NCI-H1436 (cell line): ENCODE measurements at places on chromosomes 11 and 22.

- DNase-seq, result no peak
Observed at GRCh38 chr11:132942611-132943356, 589.5 kb downstream of the OPCML start.

DNA sequence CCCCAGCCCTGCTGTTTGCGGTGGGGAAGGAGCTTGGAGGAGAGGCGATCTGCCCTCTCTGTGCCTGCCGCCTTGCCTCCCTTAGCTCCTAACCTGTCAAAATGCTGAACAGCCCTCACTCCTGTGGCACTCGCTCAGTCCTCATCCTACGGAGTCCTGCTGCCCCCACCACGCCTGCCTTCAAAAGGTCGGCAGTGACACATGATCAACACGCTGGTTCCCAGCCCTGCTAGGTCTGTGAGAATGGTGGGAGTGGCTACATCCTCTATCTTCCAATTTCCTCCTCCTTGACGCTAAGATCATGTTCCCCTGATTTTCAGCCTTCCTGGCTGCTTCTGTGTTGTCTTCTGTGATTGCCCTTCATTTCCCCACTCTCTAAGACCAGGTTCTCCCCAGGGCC is 120.2 kb upstream of the TBCEL start:
- no peak for DNase-seq

GRCh38 chr11:58958500-58958899 is 19.2 kb downstream of the GLYATL1 start:
- DNase-seq, result no peak

DNA sequence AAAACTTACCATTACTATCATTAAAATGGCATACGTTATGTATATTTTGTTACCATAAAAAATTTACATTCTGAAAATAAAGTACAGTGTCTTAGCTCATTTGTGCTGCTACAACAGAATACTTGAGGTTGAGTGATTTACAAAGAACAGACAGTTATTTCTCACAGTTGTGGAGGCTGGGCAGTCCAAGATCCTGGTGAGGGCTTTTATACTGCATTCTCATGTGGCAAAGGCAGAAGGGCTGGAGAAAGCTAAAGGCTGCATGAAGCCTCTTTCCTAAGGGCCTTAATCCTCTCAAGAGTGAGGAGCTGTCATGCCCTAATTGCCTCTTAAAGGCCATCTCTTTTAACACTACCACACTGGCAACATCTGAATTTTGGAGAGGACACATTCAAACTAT is 13.3 kb downstream of the GGTLC2 start:
- DNase-seq, result no peak

- DNase-seq, result no peak
Observed at GRCh38 chr11:65427691-65428577, 5.3 kb downstream of the NEAT1 start.

GRCh38 chr11:16945671-16946469 is 68.3 kb downstream of the PLEKHA7 start:
- peak; percentile 65 for DNase-seq

DNA sequence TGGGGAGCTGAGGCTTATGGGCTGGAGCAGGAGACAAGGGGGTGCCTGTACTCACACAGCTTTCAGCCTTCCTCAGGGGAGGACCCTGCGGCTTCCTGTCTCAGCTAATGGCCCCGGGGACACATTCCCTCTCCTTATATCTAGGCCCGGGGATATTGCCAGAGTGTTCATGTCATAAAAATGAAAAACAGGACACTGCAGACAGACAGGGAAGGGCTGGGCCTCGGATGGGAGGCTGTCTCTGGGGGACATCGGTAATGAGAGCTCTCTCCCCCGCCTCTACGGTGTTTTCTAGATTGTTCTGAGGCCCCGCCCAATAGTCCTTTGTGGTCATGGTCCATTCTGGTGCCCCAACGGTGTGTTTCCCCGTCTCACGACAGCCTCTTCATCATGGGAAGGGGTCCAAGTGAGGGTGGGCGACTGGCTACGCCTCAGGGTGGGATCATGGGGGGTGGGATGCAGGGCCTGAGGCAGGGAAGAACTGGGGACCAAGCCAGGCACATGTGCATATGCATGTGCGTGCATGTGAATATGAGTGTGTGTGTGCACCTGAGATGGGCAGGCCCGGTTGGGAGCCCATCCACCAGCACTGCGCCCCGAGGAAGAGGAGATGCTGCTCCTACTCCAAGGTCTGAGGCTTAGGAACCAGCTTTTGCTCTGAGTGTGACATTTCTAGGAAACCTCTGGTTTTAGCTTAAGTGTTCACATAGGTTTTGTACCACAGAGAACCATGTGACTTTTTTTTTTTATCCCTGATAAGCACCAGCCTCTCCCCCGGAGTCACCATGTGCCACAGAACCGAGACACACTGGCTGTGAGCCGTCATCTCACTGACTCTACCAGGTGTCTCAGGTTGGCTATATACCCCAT is 5.3 kb downstream of the ARVCF start:
- no peak for DNase-seq

DNA sequence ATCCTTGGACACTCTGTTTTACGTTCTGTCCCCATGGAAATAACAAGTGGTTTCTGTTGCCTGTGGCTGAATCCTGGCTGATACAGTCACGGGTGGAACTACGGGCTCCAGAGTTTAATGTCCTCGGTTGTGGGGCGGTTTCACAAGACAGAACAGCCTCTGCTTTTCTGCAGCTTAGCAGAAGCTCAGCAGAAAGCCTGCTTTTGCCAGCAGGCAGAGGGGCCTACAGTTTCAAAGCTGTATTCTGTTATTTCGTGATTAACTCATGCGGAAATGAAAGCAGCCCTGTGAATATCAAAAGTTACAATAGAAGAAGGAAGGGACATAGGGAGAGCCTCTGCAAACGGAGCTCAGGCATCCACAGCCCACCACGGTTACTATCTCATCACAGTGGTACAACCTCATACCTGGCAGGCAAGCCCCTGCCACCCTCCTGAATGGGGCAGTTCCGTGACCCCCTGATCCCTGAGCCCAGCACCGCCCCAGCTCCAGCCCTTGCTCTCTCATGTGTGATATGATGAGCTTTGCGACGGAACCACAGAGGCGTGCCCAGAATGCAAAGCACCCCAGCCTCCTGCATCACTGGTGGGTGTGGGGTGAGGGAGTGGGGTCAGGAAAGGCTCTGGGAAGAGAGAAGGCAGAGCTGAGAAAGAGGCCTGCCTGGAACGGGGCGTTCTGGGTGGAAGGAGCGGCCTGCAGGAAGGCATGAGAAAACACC is 360.6 kb downstream of the BRD1 start:
- no peak for DNase-seq

GRCh38 chr11:85628771-85629341 is 463 bp downstream of the TMEM126B start:
- no peak for DNase-seq

DNA sequence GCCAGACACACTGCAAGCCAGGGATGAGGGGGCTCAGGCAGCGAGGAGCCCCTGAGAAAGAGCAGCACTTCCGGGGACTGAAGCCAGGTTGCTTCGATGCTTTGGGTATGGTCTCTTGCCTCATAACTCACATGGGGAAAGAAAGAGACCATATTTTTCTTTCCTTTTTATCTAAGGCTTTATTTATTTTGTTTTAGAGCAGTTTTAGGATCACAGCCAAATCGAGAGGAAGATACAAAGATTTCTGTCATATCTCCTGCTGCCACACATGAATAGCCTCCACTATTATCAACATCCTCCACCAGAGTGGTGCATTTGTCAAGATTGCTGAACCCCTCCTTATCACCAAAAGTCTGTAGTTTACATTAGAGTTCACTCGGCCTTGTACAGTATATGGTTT is 24.3 kb upstream of the ADSL start:
- DNase-seq, result no peak

DNA sequence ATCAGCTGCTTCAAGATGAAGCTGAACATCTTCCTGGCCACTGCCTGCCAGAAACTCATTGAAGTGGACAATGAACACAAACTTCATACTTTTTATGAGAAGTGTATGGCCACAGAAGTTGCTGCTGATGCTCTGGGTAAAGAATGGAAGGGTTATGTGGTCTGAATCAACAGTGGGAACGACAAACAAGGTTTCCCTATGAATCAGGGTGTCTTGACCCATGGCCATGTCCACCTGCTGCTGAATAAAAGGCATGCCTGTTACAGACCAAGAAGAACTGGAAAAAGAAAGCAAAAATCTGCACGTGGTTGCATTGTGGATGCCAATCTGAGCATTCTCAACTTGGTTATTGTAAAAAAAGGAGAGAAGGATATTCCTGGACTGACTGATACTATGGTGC is 22.2 kb upstream of the BIRC3 start:
- DNase-seq, result no peak

GRCh38 chr22:35215993-35216392 is 41.3 kb upstream of the HMGXB4 start:
- DNase-seq, result no peak

GRCh38 chr11:33697997-33698396 is 2.6 kb downstream of the C11orf91 start:
- DNase-seq, result no peak

- no peak for DNase-seq
Observed at GRCh38 chr11:133388260-133388659, 144.0 kb downstream of the OPCML start.

- no peak for DNase-seq
Observed at GRCh38 chr22:38016182-38017151, 32.1 kb upstream of the SOX10 start.

- DNase-seq, result no peak
Observed at GRCh38 chr11:69335007-69335780, 41.2 kb downstream of the MYEOV start.

DNA sequence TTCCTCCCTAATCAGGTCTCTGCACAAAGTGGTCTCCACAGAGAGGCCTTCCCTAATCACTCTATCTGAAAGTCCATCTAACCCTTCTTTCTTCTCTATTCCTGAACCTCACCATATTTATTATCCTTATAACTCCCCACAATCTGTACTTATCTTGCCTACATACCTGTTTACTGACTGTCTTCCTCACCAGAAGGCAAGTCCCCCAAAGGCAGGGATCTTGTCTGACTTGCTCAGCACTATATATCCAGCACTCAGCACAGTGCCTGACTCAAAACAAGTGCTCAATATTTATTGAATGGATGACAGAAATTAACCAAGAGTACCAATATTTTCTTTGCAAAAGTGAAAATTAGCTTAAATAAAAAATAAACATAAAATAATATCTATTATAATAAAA is 5.5 kb downstream of the DCUN1D5 start:
- no peak for DNase-seq

GRCh38 chr11:73019996-73020395 is 122.1 kb downstream of the FCHSD2 start:
- DNase-seq, result no peak

GRCh38 chr11:5818245-5818886 is 9.6 kb downstream of the OR52N2 start:
- no peak for DNase-seq

- no peak for DNase-seq
Observed at GRCh38 chr22:46040471-46041465, 63.8 kb upstream of the WNT7B start.

GRCh38 chr11:17434108-17434507 is 42.5 kb downstream of the ABCC8 start:
- no peak for DNase-seq

DNA sequence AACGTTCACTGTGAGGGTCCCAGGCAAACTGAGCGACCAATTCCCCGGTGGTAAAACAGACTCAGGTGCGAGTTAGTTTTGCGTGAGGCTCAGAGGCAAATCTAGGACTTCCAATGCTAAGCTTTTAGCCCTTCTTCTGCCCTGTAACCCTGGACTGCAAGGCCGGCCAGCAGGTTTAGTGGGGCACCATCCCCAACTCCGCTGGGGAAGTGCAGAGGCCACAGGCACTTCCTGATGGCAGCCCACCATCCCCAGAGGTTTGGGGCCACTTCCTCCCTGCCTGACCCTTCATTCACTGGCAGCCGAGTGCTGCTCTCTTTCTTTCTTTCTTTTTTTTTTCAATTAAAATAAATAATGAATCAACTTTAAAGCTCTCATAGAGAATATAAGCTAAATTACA is 124.6 kb upstream of the B3GAT1 start:
- no peak for DNase-seq

DNA sequence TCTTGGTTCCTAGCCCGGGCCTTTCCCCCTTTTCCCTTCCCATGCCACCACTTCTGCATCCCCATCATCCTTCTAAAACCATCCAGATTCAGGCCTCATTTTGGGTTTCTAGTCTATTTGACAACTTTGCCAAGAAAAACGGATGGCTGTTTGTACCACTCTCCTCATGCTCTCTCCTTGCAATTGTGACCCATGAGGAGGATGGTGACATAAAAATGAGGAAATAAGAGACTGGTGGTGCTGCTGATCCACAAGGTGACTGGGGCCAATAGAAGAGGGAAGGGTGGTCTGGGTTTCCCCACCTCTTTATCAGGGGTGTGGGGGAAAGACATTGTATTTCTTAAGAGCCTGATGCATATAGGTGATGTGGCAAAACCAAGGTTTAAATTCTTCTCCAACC is 1.0 kb downstream of the MS4A4A start:
- no peak for DNase-seq

- DNase-seq, result no peak
Observed at GRCh38 chr22:24982301-24983056, 30.0 kb downstream of the KIAA1671 start.

DNA sequence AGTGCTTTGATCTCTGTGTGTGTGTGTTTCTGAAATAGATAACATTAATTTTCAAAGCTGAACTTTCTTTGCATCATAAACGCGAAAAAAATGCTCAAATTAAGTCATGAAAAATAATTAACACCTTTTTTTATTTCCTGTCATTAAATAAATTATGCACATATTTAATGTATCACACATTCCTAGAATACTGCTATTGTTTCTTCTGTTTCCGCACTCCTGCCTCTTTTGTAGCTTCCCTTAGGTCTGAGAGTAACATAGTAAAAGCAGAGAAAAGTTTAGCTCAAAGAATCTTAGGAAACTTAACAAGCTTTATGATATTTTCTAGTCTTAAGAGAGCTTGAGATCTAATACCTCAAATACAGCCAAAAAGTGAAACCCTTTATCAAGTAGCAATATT is 504.2 kb downstream of the JRKL start:
- no peak for DNase-seq

DNA sequence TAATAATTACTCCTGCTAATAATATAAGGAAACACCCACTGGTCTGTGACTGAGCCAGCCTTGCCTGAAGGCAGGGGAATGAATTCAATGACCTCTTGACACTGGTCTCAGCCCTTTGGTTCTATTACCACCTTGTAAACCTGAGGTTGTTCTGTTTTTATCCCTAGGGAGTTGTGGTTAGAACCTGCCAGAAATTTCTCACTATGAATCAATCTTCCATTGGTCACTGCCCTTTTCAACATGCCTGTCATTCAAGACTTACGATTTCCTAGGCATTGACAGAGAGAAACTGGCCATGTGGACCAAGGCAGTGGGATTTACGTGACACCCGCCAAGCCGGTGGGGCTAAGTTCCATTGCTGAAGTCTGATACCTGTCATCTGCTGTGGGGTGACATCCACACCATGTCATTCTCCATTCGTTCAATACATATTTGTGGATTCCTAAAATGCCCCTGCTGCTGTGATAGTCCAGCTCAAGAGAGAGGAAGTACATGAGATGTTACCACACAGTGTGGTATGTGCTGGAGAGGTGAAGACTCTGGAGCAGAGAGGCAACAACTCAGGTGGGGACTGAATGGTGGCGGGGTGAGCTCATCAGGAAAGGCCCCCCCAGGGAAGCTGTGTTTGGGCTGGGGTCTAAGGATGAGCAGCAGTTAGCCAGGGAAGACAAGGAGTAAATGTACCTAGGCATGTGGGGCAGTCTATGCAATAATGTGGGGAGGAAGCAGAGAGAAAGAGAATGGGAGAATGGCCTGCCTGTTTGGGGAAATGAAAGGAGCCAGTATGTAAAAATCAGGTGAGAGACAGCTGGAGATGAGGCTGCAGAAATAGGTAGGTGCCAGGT is 15.2 kb upstream of the EHF start:
- no peak for DNase-seq

GRCh38 chr11:79592824-79593223 is 152.0 kb upstream of the TENM4 start:
- DNase-seq, result no peak

- no peak for DNase-seq
Observed at GRCh38 chr11:12266132-12266531, 111.2 kb upstream of the PARVA start.
